ENCODE measurements at places on chromosomes 5 and 9.
A peak's percentile ranks its signal among the peaks of the same experiment; 100 is the strongest.

DNA sequence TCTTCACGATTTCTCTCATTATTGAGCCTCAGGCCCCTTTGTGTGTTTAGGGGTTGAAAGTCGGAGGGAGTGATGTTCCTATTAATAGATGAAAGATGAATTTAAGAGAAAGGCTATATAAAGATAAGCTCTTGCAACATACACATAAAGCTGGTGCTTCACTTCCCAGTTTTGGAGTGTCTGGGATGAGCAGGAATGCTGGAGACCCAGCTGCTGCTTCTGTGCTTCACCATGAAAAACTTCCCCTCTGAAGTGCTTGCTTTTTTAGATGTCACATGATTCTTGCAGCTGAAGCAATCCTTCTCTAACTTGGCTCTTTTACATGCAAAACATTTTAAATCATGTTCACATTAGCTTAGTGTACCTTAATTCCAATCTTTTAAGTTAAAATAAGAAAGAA, 19.7 kb upstream of the SNCAIP start:
- no peak for DNase-seq

DNA sequence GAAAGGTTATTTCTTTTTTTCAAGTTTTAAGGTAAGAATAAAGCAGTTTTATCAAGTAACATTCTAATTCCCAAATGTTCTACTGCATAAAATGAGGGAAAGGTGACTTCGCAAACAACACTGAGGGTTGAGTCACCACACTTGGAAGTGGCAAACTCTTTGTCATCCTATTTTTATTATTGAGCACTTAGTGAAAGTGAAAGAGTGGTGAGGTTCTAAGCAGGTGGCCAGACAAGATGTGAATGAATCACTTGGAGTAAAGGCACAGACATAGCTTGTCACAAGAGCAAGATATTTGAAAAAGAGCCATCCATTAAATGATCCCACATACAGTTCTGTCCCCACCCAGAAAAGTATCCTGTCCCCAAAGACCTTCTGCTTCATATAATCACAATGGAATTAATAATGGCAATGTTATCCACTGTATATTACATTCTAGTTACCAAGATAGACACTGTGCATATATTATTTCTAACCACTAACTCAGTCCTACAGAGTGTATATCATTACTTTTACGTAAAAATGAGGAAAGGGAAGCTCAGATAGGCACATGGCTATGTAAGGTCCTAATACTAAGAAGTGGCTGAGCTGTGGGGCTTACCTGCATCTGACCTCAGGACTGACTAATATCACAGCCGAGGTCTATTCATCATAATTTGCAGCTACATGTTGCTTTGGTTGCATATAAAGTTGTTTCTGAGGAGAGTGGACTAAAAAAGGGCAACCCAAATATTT, 730.4 kb upstream of the MEF2C start:
- DNase-seq: no peak

DNA sequence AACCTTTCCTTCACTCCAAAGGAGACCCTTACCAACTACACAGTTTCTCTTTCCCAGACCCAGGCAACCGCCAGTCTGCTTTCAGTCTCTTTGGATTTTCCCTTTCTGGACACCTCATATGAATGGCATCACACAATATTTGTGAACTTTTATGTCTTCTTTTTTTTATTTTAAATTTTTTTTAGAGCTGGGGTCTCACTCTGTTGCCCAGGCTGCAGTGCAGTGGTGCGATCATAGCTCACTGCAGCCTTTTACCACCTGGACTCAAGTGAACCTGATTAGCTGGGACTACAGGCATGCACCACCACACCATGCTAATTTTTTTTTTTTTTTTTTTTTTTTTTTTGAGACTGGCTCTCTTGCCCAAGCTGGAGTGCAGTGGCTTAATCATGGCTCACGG, 37.5 kb downstream of the UBAP1 start:
- no peak for DNase-seq

- peak; percentile 13 for DNase-seq
Observed at GRCh38 chr9:98774746-98775145, 21.6 kb downstream of the ANKS6 start.

- DNase-seq: peak; percentile 50
Observed at GRCh38 chr5:159902444-159903121, 13.7 kb upstream of the ADRA1B start.

GRCh38 chr5:172904643-172905345, 54.4 kb upstream of the RPL26L1 start:
- DNase-seq: no peak

DNA sequence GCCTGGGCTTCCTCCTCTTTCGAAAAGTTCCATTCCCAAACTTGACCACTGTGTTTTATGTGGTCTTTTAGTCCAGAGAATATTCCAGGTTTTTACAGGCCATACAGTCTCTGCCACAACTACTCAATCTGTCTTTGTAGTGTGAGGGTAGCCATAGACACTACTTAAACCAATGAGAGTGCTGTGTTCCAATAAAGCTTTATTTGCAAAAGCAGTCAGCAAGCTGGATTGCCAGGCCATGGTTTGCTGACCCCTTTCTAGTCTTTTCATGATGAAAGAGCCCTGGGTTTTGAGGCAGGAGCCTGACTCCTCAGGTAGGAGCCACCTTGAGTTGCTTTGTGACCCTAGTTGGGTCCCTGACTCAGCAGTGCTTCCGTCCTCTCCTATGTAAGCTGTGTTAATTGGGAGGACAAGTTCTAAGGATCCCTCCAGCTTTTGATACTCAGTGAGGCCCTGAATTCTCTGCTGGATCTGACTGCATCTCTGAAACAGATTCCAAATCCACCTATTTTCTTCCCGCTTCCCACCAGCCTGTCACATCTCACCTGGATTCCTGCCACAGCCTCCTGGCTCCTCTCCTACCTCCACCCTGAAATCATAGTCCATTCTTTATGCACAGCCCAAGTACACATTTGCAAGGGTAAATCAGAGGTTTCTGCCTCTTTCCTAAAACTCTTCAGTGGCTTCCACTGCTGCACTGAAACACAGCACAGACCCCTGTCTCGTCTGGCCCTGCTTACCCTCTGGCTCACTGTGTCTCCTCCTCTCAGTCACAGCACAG, 13.5 kb downstream of the GALNT10 start:
- no peak for DNase-seq

DNA sequence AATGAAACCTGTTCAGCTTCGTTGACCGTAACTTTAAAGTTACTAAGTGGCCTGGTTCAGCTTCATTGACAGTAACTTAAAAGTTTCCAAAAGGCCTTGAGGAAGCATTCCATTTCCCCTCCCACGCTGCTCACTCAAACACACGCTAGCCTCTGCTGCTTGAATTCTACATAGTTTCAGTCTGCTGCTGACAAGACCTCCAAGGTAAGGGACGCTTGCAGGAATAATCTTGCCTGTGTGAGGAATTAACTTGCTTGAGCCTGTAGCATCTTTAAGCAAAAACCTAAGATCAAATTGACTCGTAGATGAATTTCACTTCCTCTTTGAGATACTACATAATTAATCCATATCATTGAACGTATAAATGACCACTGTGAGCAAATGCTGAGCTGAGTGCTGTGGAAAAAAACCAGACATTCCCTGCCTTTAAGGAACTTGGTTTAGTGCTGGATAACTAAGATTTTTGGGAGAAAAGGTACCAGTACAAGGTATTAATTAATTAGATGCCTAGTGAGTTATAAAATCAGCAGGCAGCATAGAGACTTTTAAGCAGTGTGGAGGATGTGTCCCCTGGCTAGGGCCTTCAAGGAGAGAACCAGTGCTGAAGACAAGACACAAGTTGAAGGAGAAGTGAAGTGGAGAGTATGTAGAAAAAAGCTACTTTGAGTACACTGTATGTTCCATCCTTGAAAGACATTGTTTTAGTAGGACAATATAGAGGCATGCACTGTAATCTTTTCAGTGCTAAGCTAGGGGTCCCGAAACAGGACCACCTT, 39.2 kb downstream of the GRAMD2B start:
- DNase-seq: no peak

GRCh38 chr9:124282442-124283227, 24.9 kb downstream of the NEK6 start:
- DNase-seq: peak; percentile 46

DNA sequence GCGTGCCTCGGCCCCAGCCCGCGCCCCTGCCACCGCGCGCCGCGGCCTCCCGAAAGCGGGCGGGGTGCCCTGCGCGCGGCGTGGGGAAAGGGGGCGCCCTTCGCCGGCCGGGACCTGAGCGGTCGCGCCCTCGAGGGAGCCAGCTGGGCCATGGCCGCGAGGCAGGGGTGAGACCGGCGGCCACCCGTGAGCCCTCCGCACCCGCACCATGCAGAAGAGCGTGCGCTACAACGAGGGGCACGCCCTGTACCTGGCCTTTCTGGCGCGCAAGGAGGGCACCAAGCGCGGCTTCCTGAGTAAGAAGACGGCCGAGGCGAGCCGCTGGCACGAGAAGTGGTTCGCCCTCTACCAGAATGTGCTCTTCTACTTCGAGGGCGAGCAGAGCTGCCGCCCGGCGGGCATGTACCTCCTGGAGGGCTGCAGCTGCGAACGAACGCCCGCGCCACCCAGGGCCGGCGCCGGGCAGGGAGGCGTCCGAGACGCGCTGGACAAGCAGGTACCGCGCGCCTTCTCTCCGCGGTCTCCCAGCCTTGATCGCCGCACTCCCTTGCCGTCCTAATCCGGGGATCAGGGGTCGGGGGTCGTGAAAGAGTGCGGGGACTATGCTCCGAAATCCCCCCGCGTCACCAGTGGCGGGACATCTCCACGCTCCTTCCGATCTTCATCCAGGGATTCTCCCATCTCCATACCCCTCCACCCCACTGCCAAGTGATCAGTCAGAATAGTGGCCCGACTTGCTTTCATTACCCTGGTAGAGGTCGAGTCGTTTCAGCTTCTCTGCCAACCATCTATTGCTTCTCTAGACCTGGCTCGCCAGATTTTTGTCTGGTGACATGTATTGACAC, 590 bp downstream of the RASGRF2 start:
- DNase-seq: no peak

DNA sequence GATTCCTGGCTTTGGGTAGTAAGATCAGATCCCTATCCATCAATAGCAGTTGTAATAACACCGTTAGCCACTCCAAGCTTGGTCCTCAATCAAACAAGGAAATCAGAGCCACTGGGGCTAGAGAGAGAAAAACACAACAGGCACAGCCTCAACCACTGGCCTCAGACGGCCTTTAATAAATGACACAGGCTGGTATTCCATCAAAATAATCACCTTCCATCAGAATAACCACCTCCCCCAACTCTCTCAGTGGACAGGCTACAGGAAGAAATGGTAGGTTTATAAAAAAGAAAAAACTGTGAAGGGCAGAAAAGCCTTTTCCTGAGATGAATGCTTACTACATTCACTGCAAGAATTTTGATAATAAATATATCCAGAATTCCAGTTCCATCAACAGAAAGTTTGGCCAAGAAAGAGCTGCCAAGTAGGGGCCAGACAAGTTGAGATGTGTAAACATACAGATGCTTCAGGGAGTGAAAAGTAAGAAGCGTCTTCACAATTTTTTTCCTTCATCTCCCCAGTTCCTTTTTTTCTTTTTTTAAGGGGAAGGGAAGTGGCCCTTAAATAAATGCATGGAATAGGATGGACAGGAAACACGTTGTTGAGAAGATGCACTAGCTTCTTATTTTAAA, 5.5 kb downstream of the FOXD1 start:
- no peak for DNase-seq

- no peak for DNase-seq
Observed at GRCh38 chr9:14066831-14067230, 247.1 kb downstream of the NFIB start.

GRCh38 chr5:78601559-78602314, 46.8 kb downstream of the LHFPL2 start:
- DNase-seq: no peak

DNA sequence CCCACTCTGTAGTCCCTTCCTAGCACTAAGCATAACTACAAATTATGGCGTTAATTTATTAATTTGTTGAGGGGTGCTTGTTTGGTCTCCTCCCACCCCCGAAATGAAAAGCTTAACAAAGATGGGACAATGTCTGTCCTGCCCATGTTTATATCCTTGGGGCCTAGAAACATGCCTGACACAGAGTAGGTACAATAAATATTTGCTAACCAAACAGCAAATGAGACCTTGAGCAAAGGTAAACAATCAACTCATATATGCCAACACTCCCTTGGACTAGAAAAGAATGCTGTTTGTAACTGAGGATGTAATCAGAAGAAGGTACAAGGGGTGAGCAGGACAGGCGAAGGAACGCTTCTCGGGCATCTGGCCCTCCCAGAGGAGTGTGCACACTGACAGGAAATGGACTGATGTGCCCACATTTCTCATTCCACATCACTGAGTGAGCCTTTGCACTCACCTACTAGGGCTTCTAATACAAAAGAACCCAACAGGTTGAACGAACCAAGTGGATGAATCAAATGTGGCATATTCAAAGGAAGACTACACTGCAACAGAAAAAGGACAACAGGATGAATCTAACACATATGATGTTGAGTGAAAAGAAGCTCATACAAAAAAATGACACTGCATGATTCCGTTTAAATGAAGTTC, 66.8 kb downstream of the MED27 start:
- DNase-seq: no peak

DNA sequence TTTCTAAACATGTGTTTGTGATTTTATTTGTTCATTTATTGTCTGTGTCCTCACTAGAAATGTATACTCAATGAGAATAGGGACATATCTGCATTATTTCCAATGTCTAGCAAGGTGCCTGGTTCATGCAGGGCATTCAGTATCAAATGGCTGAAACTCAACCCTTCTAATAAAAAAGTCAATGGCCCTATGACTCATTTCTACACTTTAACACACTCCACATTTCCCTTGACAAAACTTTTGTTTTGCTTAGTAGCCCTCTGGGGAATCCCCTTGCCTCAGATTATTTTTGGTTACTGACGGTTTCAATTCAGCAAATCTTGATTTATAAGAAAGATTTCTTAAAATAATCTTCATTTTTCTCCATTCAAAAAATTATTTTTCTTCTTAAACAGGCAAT, 206.0 kb upstream of the DMRTA1 start:
- no peak for DNase-seq

- peak; percentile 50 for DNase-seq
Observed at GRCh38 chr5:146890066-146890465, 11.5 kb upstream of the PPP2R2B start.

GRCh38 chr9:98532147-98532546, 176.6 kb downstream of the GABBR2 start:
- DNase-seq: no peak

DNA sequence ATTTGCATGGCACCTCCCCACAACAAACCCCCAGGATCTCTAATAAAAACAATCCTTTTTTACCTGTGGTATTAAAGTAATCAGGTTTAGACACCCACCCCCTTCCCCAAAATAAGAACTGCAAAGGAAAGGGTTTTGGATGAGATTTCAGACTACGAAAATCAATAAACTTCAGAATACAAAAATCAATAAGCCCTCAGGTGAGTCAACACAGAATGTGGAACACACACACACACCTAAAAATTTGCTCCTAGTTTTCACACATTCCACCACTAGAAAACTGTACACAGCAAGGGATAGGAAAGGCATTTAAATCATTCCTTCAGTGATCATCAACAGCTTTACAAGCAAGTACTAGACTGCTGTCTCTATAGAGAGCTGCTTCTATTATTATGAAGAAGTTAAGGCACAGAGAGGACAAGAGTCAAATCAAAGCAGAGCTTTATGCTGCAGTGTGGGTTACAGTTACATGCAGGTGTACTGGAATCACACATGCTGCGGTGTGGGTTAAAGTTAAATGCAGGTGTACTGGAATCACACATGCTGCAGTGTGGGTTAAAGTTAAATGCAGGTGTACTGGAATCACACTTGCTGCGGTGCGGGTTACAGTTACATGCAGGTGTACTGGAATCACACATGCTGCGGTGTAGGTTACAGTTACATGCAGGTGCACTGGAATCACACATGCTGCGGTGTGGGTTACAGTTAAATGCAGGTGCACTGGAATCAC, 36.3 kb downstream of the PFDN1 start:
- DNase-seq: no peak

GRCh38 chr9:27586304-27586703, 13.0 kb upstream of the C9orf72 start:
- no peak for DNase-seq

All from inflammatory macrophage (primary cell).